Activated CD4-positive, alpha-beta T cell treated with anti-CD3 and anti-CD28 coated beads for 4 hours (primary cell): ENCODE measurements at places on chromosomes 2 and 18.
A peak's percentile ranks its signal among the peaks of the same experiment; 100 is the strongest.

- DNase-seq, result no peak
Observed at GRCh38 chr18:68763083-68763482, 34.8 kb upstream of the CCDC102B start.

DNA sequence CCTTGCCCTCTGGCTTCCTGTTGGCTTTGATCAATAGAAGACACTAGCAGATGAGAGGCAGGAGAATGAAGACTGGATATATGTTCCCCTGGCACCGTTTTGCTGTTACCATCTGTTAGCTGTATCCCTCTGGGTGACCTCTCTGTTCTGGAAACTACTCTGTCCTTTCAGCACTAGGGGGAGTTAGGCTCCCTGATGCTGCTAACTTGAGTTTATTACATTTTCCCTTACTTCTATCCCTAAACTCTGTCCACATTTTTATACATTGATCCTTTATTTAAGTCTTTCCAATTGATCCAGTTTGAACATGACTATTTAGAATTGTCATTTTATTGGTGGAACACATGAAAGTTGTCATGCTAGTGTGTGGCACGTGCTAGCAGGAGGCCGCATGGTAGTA, 1014.3 kb upstream of the CDH2 start:
- no peak for DNase-seq

- no peak for DNase-seq
Observed at GRCh38 chr2:62339413-62339812, 143.5 kb downstream of the B3GNT2 start.

- DNase-seq, result no peak
Observed at GRCh38 chr2:62941413-62941812, 109.2 kb upstream of the OTX1 start.

DNA sequence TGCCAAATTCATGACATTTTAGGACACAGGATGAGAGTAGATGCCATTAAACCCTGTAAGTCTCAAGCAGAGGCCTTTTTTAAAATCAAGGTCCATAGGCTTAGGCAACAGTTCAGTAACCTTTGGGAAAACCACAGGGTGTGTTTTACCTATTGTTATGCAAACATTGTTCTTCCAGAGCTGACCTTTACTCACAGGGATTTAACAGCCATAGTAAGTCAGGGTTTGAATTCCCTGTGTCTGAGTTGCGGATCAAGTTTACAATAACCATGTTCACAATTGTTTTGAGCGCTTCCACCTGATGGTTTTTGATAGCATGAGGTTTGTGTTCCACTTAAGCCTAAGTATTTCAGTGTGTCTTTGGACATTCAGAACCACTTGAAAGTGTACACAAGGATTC, 160.1 kb upstream of the BOD1L2 start:
- no peak for DNase-seq

DNA sequence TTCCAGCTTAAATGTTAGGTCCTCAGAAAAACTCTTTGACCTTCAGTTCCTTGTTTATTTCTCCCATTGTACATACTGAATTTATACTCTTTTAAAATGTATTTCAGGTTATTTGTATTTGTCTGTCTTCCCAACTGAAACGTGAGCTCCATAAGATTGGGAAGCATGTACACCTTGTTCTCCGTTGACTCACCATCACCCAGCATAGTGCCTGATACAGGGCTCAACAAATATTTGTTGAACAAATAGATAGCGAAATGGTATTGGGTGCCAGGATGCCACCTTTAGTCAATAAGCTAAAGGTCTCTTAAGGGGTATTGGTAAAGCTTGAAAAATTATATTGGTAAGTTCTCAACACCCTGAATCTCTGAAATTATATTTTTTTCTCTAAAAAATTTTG, 1841.3 kb upstream of the CELF4 start:
- DNase-seq, result no peak

DNA sequence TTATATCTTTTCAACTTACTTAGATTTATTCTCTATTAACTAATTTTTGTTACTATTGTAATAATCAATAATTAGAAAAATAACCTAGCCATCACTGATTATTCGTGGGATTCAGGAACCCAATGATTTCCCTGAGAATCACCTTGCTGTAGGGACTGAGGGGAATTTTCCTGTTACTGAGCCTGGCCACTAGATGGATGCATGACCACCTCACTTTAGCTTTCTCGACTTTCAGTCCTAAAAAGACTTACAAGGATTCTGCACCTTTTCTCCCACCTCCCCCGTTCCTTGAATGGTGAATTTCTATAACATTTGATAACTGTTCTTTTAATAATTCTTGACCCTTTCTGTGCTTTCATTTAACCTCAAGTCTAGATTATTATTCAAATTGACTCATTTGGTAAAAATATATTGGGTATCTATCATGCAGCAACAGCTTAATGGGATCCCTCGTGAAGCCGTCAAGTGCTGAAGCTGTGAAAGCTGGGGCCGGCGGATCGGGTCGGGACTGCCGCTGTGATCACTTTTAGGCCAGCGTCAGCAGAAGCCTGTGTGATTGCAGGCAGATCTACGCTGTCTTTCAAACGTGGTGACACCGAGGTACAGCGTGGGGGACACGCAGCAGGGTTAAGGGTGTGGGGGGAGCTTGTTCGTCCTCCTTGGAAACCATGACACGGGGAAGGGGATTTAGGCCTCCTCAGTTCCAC, 38.8 kb upstream of the TMEM18 start:
- DNase-seq, result no peak

- DNase-seq, result no peak
Observed at GRCh38 chr2:118747637-118748036, 99.8 kb downstream of the EN1 start.

- DNase-seq, result no peak
Observed at GRCh38 chr2:240387669-240388358, 47.6 kb upstream of the GPC1 start.

GRCh38 chr2:152227969-152228592, 52.5 kb upstream of the STAM2 start:
- no peak for DNase-seq

- no peak for DNase-seq
Observed at GRCh38 chr2:230327418-230328154, 593 bp downstream of the SP140L start.

DNA sequence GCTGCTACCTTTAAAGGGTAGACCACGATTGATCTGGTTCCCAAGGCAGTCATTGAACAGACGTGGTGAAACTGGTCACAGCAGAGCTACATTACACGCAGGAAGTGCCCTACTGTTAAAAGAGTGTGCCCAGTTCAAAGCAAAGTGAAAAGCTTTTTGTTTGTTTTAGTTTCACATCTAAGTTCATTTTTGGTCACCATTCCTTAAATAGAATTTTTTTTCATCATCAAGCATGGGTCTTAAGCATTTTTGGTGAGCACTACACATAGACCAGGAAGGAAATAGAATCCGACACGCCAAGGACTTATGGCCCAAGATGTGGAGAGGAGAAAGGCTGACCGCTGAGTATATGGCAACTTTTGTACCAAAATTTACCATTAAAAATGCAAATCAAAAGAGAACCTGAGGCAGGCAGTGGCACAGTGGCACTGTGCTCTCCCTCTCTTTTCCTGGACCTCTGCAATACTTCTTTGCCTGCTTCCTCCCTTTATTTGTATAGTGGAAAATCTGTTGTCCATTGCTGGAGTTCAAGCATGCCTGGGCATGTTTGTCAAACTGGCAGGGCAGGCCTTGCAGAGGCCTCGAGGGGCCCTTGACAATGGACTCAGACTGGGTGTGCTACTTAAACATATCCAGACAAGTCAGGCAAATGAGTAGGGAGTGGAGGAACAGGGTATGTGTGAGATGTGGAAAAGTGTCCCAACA, 42.6 kb upstream of the HNRNPA3 start:
- DNase-seq, result no peak

- no peak for DNase-seq
Observed at GRCh38 chr2:224772494-224772893, 56.3 kb upstream of the CCDC195 start.

- no peak for DNase-seq
Observed at GRCh38 chr2:159066541-159067156, 98.2 kb downstream of the TANC1 start.

GRCh38 chr2:229153267-229153666, 117.8 kb downstream of the PID1 start:
- no peak for DNase-seq

DNA sequence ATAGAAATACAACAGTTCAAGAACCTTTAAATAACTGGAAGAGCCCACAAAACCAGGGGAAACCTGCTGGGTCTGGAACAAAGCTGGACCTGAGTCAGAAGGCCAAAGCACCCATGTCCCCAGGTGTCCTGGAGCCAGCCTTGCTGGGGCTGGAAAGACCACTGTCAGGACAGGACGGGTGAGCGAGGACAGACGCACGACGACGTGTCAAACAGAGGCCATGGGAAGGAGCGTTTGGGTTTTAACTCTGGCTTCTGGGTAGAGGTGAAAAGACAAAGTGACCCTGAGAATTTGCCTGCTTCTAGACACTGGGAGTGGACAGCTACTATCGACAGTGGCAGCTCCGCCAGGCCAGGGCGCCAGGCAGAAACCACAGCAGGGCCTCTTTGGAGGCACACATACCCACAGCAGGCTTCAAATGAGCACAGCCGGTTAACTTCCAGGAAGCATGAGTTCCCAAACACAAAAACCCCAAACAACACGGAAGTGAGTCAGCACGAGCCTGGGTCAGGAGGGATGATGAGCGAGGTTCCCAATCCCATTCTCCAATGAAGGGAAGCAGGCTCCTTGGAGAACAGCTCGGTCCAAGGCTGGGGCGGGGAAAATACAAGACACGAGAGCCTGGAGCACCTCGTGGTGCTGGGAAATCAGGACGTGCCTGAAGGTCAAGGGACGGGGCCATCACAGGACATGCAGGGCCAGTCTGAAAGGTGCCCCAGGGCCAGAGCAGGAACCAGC, 208.0 kb downstream of the TWIST2 start:
- no peak for DNase-seq

GRCh38 chr18:46369323-46369722, 265.1 kb downstream of the HAUS1 start:
- no peak for DNase-seq

DNA sequence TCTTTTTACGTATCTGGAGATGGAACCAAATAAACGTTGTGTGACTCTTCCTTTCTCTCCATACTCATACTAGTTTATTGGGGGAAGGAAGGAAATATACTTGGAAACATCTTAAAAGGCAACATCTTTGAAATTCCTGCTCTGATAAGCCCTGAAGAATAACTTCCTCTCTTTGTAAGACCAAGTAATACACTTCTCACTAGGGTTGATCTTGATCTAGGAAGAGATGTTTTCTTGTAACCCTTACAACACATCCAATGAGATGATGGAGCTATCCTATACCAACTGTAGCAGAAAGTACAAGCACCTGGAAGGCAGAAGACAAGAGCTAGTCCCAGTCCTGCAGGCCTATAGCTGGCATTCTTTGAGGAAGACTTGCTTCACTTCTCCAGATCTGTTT, 2.0 kb downstream of the ANKRD44 start:
- DNase-seq, result no peak

DNA sequence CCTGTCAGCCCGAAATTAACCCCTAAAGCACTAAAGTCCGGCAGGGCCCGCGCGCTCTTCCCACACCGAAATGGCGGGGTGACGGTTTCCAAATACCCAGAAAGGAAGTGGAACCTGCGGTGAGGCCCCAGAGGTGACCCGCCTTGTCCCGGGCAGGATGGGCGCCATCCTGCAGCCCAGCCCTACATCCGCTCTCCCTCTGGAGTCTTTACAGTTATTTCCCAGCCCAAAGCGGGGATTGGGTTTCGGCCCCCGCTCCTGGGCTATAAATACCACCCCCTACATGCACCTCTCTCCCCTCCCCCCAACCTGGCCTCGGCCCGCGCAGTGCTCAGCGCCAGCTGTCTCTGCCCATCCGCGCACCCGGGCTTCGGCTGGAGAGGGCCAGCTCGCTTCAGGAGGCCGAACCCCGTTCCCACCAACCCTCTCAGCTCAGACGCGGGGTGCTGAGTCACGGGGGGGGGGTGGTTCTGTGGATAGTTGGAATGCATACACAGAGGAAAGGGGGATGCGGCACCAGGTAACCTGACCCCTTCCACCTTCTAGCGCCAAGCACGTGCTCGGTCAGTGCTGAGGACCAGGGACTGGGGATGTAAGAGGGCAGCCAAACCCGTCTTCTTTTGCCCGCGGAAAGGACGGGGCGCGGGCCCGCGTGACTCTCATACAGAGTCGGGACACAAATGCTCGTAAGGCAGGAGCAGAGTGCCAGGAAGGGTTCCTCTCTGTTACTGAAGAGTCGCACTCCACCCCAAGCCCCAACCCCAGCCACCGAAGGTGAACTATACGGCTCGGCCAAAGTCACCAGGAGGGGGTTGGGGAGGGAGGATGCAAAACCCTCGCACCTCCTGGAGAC, at the start of gene TUBA4B:
TSS of gene TUBA4B (plus strand) at position 344 of the 853 bp plus-strand sequence. CDS start at position 509, 165 bp downstream.
- DNase-seq, result peak; percentile 46

- DNase-seq, result no peak
Observed at GRCh38 chr2:20698916-20699613, 32.1 kb downstream of the GDF7 start.

GRCh38 chr18:44899832-44900231, 219.1 kb downstream of the SETBP1 start:
- no peak for DNase-seq

- DNase-seq, result no peak
Observed at GRCh38 chr2:216221811-216222210, 112.7 kb downstream of the XRCC5 start.

DNA sequence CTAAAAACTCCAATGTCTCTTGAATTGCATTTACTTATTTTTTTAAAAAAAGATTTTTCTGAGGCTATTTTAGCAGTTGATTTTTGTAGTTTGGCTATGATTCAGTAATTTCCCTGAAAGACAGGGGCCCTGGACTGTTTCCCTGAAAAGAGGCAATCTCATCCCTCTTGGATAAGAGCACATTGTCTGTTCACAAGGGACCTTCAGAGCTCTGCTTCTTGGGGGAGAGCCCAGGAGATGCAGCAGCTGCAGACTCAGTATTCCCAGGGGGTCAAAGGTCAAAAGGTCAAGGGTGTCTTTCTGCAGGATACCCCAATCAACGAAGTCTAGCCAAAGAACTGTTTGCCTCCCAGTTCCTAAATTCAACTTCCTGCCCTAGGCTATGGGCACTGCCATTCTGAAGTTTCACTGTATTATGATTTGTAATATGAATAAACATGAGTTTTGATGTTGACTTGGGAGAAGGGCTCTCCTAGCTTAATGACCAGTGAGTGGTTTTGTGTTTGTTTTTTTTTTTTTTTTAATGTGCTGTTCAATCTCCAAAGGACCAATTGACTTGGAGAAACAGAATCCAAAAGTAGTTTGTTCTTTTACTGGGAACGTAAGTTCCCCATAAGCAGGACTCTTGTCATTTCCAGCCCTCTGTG, 157.0 kb upstream of the SERPINE2 start:
- DNase-seq, result no peak

DNA sequence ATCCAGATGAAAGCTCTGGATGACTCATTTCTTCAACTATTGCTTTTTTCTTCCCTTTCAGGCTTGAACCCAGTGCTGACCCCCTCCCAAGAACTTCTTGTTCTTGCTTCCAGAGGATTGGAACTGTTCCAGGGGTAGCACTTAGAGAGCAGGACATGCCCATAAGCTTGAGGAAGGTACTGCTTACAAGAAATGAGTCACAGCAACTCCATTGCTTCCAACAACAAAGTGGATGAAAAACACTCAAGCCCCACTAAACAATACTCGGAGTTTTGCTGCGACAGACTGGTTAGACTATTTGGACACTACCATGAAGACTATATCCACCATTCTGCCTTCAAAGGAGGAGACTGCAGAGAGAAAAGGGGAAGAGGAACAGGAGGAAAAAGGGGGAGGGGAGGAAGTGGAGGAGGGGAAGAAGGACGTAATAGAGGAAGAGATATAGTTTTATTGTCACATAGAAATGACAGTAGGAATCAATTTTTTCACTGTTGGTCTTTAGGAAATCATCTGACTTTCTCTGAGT, 1.6 kb upstream of the EPC2 start:
- DNase-seq, result no peak
